GM13977 (cell line): ENCODE measurements at places on chromosomes 3 and 15.

DNA sequence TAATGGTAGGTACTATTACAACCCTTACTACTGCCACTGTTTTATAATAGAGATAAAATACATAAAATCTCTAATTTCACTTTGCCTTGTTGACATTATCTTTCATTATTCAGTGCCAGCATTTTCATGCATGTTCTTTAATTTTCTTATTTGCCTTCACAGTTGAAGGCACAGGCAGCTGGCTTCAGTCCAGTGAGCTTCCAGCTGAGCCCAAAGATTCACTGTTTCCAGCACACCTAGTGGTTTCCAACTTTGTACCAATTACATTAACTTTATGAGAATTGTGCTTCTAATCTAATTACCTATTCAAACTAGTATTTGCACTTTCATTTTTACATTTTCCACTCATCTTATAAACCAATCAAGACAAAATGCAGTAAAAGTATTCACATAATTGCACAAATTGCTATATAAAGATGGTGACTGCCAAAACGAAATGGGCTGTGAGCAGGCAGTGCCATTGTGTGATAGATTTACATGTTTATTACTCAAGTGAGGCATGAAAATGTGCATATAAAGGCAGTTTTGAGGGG is 228.3 kb downstream of the MFSD1 start:
- no peak for DNase-seq

DNA sequence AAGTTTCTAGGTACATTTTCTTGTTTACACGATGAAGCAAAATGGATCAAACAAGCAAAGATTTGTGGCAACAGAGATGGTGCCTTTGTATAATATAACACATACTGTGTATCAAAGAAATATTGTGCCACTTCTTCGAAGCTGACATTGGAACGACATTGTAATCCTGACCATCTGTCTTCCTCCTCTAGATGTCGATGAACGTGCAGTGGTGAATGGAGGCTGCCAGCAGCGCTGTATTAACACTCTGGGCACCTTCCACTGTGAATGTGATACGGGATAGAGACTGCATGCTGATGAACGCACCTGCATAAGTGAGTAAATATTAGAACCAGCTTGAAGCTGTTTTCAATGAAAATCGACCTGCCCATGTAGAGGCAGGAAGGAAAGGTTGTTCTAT is 613.3 kb upstream of the GOLIM4 start:
- DNase-seq = no peak

DNA sequence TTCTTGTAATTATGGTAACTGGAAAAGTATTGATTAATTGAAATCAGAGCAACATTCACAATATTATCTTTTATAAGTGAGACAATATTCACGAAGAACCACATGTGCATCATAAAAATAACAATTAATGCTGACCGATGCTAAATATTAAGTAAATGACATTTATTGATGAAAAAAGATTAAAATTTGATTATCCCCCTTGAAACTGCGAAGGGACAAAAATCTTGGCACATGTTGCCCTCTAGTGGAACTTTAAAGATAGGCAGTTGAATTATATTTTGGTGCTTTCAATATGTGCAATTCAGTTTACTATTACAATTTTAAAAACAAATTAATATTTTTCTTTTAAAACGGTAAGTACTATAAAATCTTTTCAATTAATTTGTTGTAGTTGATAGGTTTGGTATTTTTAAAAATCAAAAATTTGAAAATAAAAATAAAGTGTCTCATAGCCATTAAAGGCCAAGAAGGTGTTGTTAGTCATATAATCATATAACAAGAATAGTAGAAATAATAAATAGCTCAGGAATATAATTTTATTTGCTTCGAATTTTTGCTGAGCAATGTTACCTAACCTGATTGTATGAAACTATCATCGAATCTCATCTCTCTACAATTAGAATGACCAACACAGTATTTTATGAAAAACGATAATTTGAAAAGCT is 270.2 kb downstream of the ROBO1 start:
- peak; percentile 69 for DNase-seq

DNA sequence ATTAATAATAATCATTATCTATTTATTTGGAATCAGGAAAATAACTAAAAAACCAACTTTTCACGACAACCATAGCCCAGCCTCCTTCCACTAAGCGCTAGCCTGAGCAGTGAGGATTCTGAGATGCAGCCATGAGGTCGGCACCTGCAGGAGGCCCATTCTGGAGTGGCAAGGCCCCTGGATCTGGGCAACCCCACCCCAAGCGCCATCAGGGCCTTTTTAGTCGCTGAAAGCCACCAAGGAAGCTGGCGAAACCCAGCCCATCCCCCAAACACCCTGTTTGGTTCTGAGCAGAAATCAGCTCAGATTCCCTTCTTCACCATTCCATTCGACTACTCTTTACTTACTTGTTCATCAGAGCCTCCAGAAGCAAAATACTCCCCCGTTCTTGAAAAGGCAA is 29.5 kb downstream of the POC1A start:
- no peak for DNase-seq

- no peak for DNase-seq
These were observed 128.7 kb upstream of the SLC2A2 start for GRCh38 chr3:171155122-171155700.

GRCh38 chr3:58535531-58536500 is 1.2 kb downstream of the ACOX2 start:
- no peak for DNase-seq

DNA sequence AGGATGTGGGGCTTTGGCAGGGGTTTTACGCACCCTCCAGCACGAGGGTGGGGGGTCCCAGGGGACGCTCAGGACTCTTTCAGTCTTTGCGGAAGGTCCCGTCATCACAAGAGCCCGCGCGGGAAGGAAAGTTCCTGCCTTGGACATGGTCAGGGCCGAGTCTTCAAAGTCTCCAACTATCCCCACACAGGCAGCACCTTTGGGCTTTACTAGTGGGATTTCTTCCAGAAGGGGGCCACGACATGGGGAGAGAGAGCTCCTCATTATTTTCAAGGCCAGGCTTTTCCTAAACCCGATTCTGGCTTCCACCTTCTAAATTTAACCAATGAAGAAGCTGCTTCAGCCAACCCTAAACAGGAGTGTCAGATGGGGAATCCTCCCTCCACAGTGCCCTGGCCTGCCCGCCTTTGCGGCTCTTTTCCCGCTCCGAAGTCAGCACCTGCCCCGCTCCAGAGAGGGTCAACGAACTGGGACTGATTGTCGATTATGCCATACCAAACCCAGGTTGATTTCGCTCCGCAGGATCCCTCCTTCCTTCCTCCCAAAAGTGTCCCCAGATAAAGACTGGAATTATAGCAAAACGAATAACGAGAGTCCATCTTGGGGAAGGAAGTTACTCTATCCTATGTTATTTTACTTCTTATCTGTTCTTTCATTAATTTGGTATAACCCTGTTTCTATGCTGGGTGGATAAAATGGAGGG is 11.0 kb downstream of the SHOX2 start:
- DNase-seq = peak; percentile 38

DNA sequence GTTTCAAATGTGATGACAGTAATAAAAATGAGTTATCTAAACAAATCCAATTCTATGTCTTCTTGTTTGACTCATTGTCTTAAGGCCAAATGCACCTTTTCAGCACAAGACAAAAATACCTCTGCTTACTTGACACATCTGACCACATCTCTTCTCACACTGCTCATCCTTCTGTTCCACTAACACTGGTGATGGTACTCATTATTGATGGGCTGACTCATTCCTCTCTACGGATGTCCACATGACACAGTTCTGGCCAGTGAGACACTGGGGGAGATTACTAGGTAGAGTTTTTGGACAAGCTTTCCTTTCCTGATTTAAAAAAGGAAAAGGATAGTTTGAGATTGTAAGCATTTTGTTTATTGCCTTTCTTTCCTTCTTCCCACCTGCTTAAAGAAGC is 410.6 kb upstream of the THRB start:
- no peak for DNase-seq

- no peak for DNase-seq
These were observed 611.7 kb downstream of the MCTP2 start for GRCh38 chr15:94843060-94843459.

GRCh38 chr15:27408428-27408827 is 437.4 kb downstream of the GABRG3 start:
- no peak for DNase-seq

- no peak for DNase-seq
These were observed 445.9 kb upstream of the PROK2 start for GRCh38 chr3:72230774-72231379.

DNA sequence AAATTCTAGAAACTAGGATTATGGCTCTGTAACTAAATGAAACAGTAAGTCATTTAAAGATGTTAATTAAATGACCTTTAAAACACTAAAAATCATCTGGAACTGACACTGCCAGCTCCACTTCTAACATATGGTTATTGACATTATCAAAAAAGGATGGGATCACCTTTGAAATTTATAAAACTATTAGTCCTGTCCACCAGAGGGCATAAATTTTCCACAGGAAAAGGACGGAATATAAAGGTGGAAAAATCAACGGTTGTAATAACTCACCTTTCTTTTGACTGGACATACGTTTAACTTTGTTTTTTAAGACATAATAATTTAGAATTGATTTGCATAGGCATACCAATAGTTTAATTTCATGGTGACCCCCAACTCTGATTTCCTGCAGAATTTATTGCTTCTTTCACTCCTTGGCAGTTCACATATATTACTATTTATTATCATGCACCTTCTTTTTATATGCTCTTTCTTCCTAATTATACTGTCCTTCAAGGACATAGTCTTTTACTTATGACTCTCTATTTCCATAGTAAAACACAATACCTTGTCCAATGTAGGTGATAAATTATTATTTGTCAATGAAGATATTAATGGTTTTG is 345.7 kb downstream of the CADM2 start:
- no peak for DNase-seq

DNA sequence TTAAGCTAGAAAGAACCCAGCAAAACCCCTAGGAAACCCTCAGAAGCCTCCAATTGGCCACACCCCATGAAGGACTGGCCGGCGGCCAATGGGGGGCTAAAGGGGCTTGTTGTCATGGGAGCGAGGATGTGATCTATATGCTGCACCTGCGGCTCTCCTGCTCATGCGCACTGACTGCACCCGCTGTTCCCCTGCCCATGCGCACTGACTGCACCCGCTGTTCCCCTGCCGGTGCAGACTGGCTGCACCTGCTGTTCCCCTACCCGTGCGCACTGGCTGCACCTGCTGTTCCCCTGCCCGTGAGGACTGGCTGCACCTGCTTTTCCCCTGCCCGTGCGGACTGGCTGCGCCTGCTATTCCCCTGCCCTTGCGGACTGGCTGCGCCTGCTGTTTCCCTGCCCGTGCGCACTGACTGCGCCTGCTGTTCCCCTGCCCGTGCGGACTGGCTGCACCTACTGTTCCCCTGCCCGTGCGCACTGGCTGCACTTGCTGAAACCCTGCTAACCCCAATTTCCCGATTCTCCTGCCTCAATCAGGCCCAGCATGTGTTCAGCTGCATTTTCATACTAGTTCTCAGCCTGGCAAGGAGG is 16.8 kb upstream of the MCCC1 start:
- DNase-seq = peak; percentile 93

DNA sequence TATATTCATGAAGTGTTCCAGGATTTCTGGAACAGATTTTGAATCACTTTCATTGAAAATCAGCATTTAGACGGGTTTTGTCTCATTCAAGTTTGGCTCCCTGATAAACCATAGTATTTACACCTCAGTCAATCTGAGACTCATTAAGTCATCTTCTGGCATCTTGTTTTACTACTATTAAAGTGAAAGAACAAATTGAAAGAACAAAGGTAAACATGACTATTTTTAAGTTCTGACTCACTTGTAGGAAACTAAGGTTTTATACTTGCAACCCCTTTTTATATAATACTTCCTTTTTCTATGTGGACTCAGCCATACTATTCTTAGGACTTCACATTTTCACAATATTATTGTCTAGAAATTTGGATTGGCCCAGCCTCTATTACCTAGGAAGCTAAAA is 854.4 kb downstream of the SQOR start:
- no peak for DNase-seq

- no peak for DNase-seq
These were observed 41.8 kb upstream of the MYZAP start for GRCh38 chr15:57549935-57550334.

- DNase-seq = no peak
These were observed 916 bp downstream of the IL17RD start for GRCh38 chr3:57164217-57164656.

- no peak for DNase-seq
These were observed 14.3 kb downstream of the SUCLG2 start for GRCh38 chr3:67640023-67640660.

GRCh38 chr3:106229495-106230278 is 360.9 kb upstream of the CBLB start:
- DNase-seq = no peak

DNA sequence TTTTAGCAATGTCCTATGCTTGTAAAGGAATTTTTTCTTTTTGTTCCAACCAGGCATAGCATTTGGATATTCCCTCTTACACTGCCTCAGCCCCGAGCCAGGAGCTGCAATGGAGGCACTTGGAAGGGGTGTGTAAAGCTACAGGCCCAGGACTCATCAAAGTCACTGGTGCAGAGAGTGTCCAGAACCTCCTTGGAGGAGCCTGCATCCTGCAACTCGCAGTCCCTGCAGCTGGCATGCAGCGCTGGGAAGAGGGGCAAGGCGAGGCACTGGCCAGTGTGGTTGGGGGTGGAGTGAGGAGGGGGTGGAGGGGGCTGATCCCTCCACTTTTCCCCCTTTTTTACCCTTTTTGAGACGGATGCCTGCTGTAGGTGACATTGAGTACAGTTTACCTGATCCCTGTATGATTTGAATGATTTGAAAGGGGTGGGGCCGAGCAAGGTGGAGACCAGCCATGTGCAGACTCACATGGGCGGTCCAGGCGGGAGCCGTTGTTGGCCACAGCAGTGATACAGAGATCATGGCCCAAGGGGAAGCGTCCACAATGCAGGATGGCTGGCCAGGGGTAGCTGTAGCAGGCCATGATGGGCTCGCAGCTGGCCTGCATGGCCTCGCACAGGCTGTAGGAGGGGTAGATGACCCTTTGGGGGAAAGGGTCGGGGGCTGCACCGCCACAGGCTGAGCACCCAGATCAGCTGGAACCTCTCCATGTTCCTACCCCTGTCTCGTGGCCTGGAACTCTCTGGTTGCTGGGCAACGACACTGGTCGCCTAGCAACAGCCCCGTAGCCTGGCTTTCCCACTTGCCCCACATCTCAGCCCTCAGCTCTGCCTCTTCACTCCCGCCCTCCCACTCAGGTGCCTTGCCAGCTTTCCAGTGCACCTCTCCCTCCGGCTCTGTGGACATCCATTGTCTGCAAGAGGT is 7.9 kb downstream of the P4HTM start:
- DNase-seq = no peak

GRCh38 chr3:18153571-18154173 is 271.5 kb downstream of the SATB1 start:
- DNase-seq = no peak

GRCh38 chr15:77066971-77067690 is 3.8 kb downstream of the TSPAN3 start:
- no peak for DNase-seq

GRCh38 chr15:100635406-100636071 is 33.1 kb downstream of the ASB7 start:
- DNase-seq = no peak

- DNase-seq = no peak
These were observed 58.0 kb upstream of the MBNL1 start for GRCh38 chr3:152210697-152211096.

GRCh38 chr15:71187078-71187477 is 71.8 kb downstream of the THSD4 start:
- no peak for DNase-seq
